Muscle of leg (tissue), 16 donors: ENCODE measurements at places on chromosomes 7 and 10. TPM values are rescaled to one million over a fixed set of nuclear protein-coding genes. Genes with fewer than 3 reads are reported as not detected.

CLRN3 gene
- polyA plus RNA-seq, result not detected

PAPOLB gene
- polyA plus RNA-seq, result 0.05 TPM

PIK3AP1 gene
- polyA plus RNA-seq, result 2.4 TPM

GRCh38 chr10:17101257-17101909 lies 28.2 kb downstream of the CUBN start:
- H3K36me3 ChIP-seq, result no peaks in the 10 kb centered on the region
- no peaks in the 10 kb centered on the region for H3K27me3 ChIP-seq
- no peaks in the 10 kb centered on the region for H3K4me1 ChIP-seq
- no peak for DNase-seq
- no peak overlapping the region for H3K4me3 ChIP-seq

DNA sequence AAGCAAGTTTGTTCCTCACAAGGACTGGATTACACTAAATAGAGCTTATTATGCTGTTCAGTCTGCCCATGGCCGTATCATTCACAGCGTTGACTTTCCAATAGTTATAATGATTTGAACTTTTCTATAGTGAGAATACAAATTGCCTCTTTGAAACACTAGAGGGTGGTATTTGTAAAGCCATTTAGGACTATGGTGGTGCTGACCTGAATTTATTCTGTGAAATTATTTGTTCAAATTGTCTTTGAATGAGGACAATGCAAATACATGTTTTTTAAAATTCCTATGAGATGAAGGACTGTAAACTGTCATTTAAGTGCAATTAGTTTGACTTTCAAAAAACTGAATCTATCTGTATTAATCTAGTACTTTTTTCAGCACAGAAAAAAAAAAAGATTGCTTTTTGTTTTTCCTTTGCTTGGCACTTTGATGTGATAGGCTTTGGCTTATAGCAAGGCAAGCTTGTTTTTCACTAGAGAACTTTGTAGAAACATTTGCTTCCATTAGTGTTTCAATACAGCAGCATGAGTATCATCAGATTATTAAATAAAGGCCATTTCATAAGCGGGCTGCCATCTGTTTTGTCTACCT lies 122.7 kb upstream of the TMEM229A start:
- no peaks in the 10 kb centered on the region for H3K36me3 ChIP-seq
- H3K27me3 ChIP-seq, result no peaks in the 10 kb centered on the region
- H3K27ac ChIP-seq, result no peak overlapping the region
- no peak overlapping the region for H3K4me3 ChIP-seq

GRCh38 chr10:988667-989545 lies 672 bp downstream of the GTPBP4 start:
- H3K4me1 ChIP-seq, result peaks cover 17% of the 10 kb centered on the region
- H3K27ac ChIP-seq, result peak overlapping the region; percentile 96
- no peak for DNase-seq
- H3K27me3 ChIP-seq, result no peaks in the 10 kb centered on the region
- peaks cover 14% of the 10 kb centered on the region for H3K36me3 ChIP-seq

DNA sequence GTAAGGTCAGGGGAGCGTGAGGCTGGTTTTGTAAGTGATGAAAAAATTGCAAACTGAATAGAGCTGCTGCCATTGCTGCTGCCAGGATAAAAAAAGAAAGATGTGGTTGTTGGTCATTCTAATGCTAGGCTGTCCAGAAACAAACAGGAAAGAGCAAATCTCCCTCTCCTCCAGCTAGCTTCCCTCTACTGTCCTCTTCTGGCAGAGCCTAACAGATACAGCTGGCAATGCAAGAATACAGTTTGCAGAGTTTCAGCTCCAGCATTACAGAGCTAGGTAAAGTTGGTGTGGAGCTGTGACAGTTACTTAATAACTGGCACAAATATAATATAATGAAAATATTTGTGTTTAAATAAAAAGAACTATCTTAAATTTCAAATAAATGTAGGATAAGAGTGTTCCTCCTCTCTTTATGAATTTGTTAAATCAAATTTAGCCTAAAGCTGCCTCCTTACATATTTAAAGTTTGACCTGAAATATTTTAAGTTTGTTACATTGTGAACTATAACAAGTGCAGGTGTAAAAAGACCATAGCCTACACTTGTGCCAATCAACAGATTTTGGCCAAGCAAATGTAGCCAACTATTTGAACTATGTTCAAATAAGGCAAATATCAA lies 407.7 kb downstream of the SH2D4B start:
- H3K36me3 ChIP-seq, result no peaks in the 10 kb centered on the region
- no peak overlapping the region for H3K27ac ChIP-seq
- DNase-seq, result peak; percentile 63
- H3K4me1 ChIP-seq, result no peaks in the 10 kb centered on the region
- no peak overlapping the region for H3K4me3 ChIP-seq

DNA sequence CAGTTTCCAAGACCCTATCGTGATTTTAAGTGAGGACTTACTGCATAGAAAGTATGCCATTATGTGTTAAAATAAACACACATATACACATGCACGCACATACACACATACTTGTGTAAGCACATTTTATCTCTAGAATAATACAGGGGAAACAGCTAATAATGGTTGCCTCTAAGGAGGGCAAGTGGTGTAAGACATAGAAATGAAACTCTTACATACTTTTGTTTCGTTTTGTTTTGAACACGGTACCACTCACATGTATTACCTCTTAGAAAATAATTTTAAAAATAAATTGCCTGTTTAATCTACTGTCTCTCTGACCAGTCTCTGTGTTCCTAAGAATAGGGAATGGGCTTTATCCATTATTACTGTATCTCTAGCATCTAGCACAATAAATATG lies 49.2 kb downstream of the HERPUD2 start:
- H3K4me3 ChIP-seq, result no peak overlapping the region
- H3K27ac ChIP-seq, result no peak overlapping the region
- H3K27me3 ChIP-seq, result no peaks in the 10 kb centered on the region
- peaks cover 8% of the 10 kb centered on the region for H3K36me3 ChIP-seq
- peaks cover 3% of the 10 kb centered on the region for H3K4me1 ChIP-seq
- no peak for DNase-seq

DNA sequence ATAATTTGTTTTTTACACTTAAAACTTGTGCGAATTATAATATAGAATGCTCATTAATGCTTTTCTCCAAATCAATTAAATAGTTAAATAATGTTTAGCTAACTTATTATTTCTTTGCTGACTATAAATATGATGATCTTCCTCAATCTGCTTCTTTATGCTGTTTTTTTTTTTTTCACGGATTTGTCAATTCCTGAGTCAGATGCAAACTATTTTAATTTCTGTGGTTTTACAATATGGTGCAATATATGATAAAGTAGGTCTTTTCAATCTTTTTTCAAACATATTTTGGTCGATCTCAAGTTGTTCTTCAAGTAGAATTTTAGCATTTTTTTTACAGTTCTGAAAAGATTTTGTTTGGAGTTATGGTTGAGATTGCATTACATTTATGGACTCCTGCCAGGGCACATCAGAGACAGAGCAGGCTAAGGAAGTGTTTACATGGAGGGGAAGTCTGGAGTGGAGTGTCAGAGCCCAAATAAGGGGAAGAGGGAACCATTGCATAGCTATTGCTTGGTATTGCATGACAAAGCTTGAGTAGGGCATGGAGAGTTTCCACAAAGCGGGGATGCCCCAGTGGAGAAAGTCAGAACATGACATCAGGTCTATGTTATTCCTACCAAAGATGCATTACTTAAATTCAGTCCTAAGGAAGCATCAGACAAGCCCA lies 204.4 kb downstream of the OTUD1 start:
- H3K27me3 ChIP-seq, result no peaks in the 10 kb centered on the region
- no peak overlapping the region for H3K4me3 ChIP-seq
- H3K27ac ChIP-seq, result no peak overlapping the region
- H3K4me1 ChIP-seq, result no peaks in the 10 kb centered on the region

DNA sequence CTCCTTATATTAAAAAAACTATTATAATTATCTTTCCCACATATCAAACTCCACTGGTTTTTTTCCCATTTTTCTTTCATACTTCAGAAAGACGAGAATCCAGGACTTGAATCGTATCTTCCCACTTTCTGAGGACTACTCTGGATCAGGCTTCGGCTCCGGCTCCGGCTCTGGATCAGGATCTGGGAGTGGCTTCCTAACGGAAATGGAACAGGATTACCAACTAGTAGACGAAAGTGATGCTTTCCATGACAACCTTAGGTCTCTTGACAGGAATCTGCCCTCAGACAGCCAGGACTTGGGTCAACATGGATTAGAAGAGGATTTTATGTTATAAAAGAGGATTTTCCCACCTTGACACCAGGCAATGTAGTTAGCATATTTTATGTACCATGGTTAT lies 15.9 kb downstream of the SRGN start:
- no peak for DNase-seq
- H3K4me1 ChIP-seq, result no peaks in the 10 kb centered on the region
- no peak overlapping the region for H3K27ac ChIP-seq

GRCh38 chr10:25952857-25953256 lies 18.8 kb downstream of the MYO3A start:
- no peaks in the 10 kb centered on the region for H3K36me3 ChIP-seq
- no peak for DNase-seq
- no peaks in the 10 kb centered on the region for H3K27me3 ChIP-seq
- H3K4me1 ChIP-seq, result no peaks in the 10 kb centered on the region

DNA sequence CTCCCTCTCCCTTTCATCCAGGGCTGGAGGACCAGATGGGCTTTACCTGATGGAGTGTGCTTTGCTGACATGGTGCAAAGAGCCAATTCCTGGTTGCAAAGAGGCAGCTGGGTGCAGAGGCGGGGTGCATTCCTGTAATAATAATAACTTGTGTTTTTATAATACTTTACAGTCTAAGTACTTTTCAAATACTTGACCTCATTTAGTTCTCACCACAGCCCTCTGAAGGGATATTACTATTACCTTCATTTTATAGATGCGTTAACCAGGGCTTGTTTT lies 70.4 kb downstream of the TCF7L2 start:
- H3K4me3 ChIP-seq, result no peak overlapping the region
- no peak overlapping the region for H3K27ac ChIP-seq
- peaks cover 6% of the 10 kb centered on the region for H3K36me3 ChIP-seq

DNA sequence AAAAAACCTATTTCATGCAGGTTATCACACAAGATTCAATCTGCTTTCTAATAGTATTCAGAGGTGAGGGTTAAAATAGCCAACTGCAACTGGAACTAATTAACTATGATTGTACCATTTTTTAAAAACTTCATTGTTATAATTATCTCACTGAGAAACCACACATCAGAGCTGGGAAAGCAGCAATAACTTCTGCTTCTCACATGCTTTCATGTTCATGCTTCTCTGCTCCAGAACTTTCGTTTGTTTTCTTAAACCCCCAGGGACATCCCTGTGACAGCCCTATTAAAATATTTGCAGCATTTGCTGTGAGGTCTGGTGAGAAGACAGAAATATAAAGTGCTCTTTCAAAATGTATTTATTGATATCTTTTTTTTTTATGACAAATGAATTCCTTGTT lies 389.0 kb upstream of the SORCS1 start:
- peak; percentile 5 for DNase-seq
- H3K27ac ChIP-seq, result no peak overlapping the region
- no peaks in the 10 kb centered on the region for H3K4me1 ChIP-seq
- H3K4me3 ChIP-seq, result no peak overlapping the region
- H3K36me3 ChIP-seq, result no peaks in the 10 kb centered on the region

GRCh38 chr10:30433306-30433729 lies 666 bp upstream of the MAP3K8 start:
- H3K27ac ChIP-seq, result peak overlapping the region; percentile 97
- peaks cover 42% of the 10 kb centered on the region for H3K4me1 ChIP-seq
- peak; percentile 86 for DNase-seq
- H3K4me3 ChIP-seq, result peak overlapping the region; percentile 90

DNA sequence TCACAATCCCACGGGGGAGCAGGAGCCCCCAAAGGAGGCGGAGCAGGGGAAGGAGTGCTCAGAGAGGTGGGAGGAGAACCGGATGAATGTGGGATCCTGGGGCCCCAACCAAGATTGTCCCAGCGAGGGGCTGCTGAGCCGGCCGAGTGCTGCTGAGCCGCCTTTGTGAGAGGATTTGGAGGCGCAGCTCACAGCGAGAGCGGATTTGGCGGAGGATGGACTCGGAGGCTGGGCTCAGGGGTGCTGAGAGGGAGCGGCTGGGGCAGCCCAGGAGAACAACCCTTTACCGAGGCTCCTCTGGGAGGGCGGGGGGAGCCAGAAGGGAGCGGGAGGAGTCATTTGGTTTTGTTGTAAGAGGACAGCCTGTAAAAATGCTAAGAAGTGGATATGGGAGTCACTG lies 23.0 kb downstream of the GHRHR start:
- H3K4me3 ChIP-seq, result no peak overlapping the region
- peaks cover 5% of the 10 kb centered on the region for H3K27me3 ChIP-seq
- peaks cover 36% of the 10 kb centered on the region for H3K4me1 ChIP-seq
- no peaks in the 10 kb centered on the region for H3K36me3 ChIP-seq
- H3K27ac ChIP-seq, result no peak overlapping the region

GRCh38 chr7:38424750-38425463 lies 151.5 kb upstream of the TARP start:
- H3K4me1 ChIP-seq, result no peaks in the 10 kb centered on the region
- no peak overlapping the region for H3K27ac ChIP-seq
- H3K4me3 ChIP-seq, result no peak overlapping the region
- DNase-seq, result no peak
- H3K27me3 ChIP-seq, result no peaks in the 10 kb centered on the region

- H3K36me3 ChIP-seq, result no peaks in the 10 kb centered on the region
- peaks cover 5% of the 10 kb centered on the region for H3K4me1 ChIP-seq
- H3K4me3 ChIP-seq, result no peak overlapping the region
- peak; percentile 74 for DNase-seq
- no peaks in the 10 kb centered on the region for H3K27me3 ChIP-seq
Measured at GRCh38 chr10:98611436-98611835, 164.7 kb upstream of the HPS1 start.

DNA sequence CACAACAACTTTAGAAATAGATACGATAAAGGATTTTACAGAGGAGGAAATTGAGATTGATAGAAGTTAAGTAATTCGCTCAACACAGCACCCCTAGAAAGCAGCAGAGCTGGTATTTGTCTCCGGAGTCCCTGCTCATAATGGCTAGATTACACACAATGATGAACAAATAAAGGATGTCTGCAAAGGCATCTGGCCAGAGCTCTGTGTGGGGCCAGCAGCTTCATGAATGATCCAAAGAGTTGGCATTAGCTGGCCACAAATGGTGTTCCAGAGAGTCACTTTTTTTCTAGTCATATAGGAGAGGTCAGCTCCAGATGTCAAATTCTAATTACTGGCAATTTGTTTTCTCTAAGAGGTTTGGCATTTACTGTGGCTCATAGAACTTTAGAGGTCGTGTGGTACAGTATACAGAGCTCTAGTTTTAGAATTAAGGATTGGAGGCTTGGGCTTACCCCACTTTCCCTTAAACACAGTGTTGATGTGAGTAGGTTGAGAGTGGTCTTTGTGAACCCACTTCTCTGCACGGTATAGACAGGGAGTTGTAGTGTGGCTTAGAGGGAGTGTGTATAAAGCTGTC lies 186.2 kb downstream of the BICC1 start:
- no peak overlapping the region for H3K4me3 ChIP-seq
- peaks cover 9% of the 10 kb centered on the region for H3K4me1 ChIP-seq
- no peak overlapping the region for H3K27ac ChIP-seq
- H3K27me3 ChIP-seq, result no peaks in the 10 kb centered on the region
- H3K36me3 ChIP-seq, result no peaks in the 10 kb centered on the region
